ENCODE measurements at places on chromosomes 7 and 10. TPM values are rescaled to one million over a fixed set of nuclear protein-coding genes. Genes with fewer than 3 reads are reported as not detected.

DNA sequence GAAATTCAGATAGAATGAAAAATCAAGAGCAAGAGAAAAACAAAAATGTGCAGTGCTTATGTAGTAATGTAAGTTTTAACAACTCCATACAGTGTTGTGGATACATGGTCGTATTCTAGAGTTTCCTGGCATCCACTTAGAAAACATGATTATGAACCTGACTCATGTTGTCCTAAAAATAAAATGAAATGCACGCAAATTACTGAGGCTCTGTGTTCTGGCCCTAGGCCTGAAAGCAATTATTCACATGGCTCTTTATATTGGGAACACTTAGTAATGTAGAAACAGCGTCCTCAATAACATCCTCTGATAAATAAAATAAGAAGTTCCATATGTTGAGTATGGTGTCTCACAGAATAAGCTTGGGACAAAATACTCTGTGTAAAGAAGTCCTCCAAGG, 200.2 kb upstream of the SEMA3E start:
- no peak for DNase-seq

- no peak for DNase-seq
These were observed 3.6 kb downstream of the C10orf67 start for GRCh38 chr10:23341004-23341403.

DNA sequence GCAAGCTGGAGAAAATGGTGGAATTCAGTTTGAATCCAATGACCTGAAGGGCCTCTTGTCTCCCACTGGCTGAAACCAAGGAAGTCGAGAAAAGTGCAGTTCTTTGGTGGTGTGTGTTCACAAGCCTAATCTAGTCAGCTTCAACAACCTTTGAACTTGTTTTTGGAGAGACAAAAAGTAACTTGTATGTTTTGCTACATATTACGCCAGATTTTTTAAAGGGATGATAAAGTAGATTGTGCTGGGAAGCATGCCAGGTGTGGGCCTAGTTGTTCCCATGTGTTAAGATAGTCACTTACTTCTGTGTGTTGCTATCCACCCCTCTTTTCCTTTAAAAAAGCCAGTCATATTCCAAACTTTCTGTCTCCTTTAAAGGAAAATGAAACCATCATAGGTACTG, 79.7 kb upstream of the FAM3C start:
- no peak for DNase-seq

DNA sequence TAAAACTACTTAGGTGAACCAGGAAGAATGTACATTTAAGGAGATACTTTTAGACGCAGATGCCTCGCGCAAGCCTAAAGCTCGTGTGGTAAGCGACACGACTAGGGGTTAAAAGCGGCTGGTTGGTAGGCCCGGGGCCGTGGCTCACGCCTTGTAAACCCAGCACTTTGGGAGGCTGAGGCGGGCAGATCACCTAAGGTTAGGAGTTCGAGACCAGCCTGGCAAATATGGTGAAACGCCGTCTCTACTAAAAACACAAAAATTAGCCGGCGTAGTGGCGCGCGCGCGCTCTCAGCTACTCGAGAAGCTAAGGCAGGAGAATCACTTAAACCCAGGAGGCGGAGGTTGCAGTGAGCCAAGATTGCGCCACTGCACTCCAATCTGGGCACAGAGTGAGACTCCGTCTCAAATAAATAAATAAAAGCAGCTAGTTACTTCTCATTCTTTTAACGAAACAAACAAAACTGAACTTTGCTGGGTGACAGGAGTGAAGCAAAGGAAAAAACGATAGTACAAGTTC, 879 bp downstream of the NUDT5 start:
- peak; percentile 15 for DNase-seq

GRCh38 chr10:117536866-117537435, 5.6 kb upstream of the EMX2 start:
- no peak for DNase-seq

DNA sequence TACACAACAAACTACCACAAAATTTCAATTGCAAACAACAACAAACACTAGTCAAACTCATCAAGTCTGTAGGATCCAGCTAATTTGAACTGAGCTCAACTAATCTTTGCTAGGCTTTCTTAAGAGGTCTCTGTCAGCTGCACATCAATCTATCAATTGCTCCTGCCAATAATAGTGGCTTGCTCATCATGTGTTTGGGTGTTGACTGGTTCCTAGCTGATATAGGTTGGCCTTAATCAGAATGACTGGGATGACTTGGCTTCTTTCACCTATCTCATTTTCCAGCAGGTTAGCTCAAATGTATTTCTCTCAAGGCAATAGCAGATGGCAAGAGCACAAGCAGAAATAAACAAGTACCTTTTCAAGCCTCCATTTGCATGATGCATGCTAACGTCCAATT, 370.3 kb upstream of the NFE2L3 start:
- DNase-seq: no peak

- DNase-seq: no peak
These were observed 7.0 kb upstream of the PANK1 start for GRCh38 chr10:89651916-89652573.

GRCh38 chr7:135434047-135434446, 75.9 kb downstream of the CNOT4 start:
- DNase-seq: no peak

- no peak for DNase-seq
These were observed 30.0 kb downstream of the MYOF start for GRCh38 chr10:93452143-93452542.

DNA sequence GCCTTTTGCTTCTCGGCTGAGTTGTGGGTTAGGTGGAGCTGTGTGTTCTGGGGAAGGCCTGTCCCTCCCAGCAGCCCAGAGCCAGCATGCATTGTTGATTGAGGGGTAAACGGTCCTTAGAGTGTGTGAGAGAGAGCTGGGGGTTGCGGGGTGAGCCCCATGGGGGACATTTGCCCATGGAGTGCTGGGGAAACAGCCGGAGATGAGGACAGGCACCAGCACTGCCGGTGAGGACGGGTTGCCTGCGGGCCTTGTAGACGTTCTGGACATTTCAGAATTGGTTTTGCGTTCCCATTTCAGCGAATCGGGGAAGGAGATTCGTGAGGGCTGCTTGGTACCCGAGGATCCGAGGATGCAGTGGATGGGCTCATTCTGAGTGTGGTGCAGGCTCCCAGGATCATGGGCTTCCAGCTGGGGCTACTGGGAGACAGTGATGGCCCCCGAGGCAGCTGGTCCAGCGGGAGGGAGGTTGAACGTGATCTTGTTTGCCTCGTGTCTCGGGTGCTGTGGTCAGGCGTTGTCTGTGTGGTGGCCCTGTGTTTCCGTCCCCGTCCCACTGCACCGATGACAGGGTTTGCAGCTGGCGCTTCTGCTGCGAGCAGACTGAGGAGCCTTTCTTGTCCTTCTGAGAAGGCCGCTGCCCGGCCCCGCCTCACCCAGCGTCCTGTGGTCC, 113.9 kb downstream of the CYTH3 start:
- DNase-seq: no peak

DNA sequence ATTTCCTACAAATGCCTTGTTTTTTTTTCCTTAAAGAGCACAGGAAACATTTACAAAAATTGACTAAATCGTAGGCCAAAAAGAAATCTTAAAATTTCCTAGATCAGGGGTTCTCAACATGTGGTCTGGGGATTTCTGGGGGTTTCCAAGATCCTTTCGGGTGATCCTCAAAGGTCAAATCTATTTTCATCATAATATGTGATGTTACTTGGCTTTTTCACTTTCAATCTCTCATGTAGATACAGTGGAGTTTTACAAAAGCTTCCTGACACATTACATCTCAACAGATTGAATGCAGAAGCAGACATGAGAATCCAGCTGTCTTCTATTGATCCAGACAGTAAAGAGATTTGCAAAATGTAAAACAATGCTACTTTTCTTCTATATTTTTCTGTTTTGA, 497.3 kb downstream of the INHBA start:
- no peak for DNase-seq

DNA sequence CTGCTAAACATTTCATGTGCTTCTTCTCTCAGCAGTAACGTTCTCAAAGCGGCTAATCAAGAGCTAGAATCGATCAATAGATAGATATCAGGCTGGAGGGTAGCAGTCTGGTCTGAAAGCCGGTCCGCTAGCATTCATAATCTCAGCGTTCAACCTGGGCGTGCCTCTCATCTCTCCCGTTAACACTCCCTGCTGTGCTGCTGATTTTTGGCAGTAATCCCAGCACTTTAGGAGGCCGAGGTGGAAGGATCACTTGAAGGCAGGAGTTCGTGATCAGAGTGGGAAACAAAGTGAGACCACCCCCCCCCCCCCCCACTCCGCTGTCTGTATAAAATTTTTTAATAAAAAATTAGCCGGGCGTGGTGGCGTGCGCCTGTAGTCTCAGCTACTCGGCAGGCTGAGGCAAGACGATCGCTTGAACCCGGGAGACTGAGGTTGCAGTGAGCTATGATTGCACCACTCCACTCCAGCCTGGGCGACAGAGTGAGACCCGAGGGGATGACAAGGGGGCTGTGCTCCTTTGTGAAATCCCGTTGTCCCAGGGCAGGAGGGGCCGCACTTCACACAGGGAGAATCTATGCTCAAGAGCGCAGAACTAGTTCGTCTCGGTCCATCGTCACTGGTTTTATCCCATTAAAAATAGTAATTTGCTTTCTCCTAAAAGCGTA, 624 bp upstream of the CEP55 start:
- DNase-seq: no peak

- DNase-seq: no peak
These were observed 11.9 kb upstream of the WDFY4 start for GRCh38 chr10:48672596-48673265.

GRCh38 chr10:107984149-107984548, 819.6 kb upstream of the SORCS1 start:
- no peak for DNase-seq

DNA sequence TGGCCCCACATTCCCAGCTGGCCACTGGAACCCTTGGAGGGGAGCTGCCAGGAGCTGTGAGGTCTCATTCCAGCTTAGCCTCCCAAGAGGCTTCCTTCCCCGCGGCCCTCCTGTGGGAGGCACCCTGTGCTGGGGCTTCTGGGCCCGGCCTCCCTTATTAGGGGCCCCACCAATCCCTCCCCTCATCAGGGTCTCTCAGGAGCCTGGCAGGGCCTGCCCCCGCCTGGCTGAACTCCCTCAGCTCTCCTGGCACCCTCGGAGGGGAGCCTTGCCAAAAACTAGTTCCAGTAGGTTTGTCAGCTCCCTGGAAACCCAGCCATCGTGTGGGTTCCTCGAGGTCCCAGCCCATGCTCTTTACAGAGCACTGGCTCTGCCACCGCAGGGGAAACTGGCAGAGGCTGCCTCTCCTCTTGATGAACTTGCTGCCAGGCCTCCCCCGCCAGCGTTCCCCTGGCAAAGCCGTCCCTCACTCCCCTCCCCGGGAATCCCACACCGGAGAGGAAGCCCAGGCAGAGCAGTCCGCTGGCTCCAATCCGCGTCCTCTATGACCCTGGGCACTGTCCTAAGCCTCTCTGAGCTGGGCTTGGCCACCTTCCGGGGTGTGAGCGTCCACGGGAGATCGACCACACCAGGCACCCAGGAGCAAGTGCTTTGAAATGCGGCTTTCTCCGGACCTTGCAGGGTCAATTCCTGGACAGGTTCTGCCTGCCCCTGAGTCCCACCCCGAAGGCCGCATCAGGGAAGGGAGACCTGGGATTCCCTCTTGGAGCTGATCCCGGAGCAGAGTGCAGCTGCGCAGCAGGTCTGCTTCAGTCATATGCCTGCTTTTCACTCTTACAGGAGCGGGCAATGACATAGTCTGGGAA, 139.8 kb downstream of the ARHGAP22 start:
- no peak for DNase-seq

- no peak for DNase-seq
These were observed 190.4 kb downstream of the SKIDA1 start for GRCh38 chr10:21334891-21335696.

DNA sequence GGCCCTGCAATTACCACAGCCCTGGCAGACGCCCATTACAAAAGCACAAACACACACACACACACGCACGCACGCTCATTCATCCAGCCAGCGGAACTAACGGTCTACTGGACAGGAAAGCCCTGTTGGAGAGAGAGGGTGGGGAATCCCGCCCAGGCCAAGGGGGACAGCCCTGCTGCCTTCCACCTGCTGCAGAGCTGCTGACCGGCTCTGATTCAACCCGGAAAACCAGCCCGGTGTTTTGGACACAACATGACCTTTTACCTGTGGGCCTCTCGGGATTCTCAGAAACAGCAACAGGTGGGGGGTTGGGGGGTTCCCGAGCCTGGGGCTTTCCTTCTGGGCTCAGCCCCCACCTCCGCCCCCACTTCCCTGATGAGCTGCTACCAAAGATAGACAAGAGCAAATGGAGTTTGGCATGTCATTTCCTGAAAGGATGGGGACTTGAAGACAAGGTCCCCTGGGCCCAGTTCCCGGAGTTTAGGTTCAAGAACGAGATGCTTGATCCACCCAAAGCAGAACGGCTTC, 18.5 kb upstream of the SERPINE1 start:
- DNase-seq: no peak

- DNase-seq: no peak
These were observed 3.9 kb downstream of the PTF1A start for GRCh38 chr10:23195846-23196600.

- DNase-seq: no peak
These were observed 83.1 kb downstream of the ITIH5 start for GRCh38 chr10:7583626-7584025.

Gene ZDHHC16
- total RNA-seq: 14.9 TPM

Gene FAM24B
- 9.0 TPM for total RNA-seq

Gene HOXA3
- total RNA-seq: not detected

Gene XRCC2
- 0.25 TPM for total RNA-seq

Gene C10orf67
- 0.26 TPM for total RNA-seq

Gene NUDT1
- total RNA-seq: 16.2 TPM

Gene ATAD1
- total RNA-seq: 32.2 TPM

Gene TRPV5
- not detected for total RNA-seq

Gene HYAL4
- total RNA-seq: not detected

Measured in T-helper 17 cell (primary cell).